ENCODE measurements at places on chromosomes 3 and 15.

GRCh38 chr3:45711931-45712330 is 22.7 kb downstream of the SACM1L start:
- DNase-seq, result no peak

- DNase-seq, result no peak
Measured at GRCh38 chr15:59876140-59876539, 128.0 kb upstream of the FOXB1 start.

DNA sequence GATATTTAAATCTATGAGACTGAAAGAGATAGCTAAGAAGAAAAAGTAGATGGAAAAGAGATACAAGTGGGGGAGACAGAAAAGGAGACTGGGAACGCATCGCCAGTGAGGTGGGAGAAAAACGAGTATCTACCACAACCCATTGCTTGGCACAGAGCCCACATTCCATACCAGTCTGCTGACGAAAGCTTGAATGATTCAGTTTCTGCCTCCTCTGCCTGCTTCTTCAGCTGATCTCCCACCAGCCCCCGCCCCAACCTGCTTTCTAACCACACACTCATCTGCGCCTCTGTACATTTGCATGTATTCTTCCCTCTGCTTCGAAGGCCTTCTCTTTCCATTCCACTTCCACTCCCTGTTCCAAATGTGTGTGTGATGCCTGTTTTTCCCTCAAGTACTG is 188.1 kb downstream of the USP13 start:
- no peak for DNase-seq

DNA sequence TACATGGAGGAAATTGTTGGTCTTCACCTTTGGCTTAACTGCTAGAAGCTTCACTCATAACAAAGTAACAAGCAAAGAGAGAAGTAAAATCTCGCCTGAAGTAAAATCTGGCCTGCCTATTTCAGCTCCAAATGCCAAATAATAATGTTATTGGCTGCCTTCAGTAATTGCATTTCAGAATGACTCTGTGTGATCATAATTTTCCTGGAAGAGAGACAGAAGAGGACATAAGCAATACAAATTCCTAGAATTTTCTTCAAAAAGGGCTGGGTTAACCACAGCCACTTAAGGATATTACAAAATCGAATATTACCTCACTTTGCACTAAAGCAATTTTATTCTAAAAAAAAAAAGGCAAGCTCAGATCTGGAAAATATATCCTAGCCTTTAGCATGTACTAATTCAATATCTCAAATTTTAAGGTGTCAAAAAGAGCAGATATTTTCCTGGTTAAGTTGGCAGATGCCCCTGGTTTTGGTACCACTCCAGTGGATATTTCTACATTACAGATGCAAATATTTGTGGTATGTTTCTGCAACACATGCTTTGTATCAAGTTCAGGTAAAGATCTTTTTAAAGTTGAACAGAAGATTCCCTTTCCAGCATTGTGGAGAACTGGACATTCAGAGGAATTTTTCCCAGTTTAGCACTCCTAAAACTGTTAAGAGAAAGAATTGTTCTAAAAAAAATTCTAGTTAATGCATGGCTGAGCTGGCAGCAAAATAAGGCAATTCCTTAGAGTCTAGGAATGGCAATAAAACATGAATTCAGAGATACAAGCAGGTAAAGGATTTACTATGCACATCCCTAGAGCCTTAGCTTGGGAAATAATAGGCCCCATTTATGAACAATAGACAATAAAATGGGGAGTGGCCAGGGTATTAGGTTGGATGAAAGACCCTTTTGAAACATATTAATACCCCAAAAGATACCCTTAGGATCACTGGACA is 116.7 kb downstream of the STAC start:
- no peak for DNase-seq

- no peak for DNase-seq
Measured at GRCh38 chr3:98741121-98741716, 21.9 kb upstream of the ST3GAL6 start.

DNA sequence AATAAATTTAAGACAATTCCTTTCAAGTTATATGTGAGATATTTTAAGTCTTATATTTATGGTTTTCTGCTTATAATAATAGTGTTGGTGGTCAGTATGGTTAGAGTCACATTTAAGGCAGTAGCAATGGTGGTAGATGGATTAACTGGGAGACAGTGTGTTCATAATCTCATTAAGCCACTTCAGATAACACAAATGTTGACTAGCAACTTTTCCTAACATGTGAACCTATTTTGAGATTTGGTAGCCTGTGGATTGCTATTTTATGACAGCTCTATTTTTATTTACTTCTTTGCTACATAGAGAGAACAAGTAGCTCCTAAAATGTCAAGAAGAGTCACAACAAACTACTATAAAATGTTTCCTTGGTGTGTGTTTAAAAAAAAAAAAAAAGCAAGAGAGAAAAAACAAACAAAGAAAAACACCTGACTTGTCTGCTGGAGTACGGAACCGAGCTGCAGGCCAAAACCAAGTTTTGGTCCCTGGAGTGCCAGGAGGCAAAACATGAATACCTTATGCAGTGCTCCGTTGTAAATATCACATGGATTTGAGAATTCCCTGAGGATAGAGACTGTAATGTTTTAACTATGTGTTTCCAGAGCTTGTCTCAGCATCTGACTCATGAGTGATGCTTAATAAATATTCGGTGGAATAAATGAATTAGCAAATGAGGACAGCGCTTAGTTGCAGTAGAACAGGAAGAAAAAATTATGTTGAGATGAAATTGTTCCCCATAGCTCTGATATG is 457.1 kb upstream of the ROBO2 start:
- no peak for DNase-seq

GRCh38 chr3:62065985-62066693 is 307.2 kb downstream of the FEZF2 start:
- no peak for DNase-seq

- DNase-seq, result no peak
Measured at GRCh38 chr3:188282871-188283270, 128.9 kb downstream of the LPP start.

DNA sequence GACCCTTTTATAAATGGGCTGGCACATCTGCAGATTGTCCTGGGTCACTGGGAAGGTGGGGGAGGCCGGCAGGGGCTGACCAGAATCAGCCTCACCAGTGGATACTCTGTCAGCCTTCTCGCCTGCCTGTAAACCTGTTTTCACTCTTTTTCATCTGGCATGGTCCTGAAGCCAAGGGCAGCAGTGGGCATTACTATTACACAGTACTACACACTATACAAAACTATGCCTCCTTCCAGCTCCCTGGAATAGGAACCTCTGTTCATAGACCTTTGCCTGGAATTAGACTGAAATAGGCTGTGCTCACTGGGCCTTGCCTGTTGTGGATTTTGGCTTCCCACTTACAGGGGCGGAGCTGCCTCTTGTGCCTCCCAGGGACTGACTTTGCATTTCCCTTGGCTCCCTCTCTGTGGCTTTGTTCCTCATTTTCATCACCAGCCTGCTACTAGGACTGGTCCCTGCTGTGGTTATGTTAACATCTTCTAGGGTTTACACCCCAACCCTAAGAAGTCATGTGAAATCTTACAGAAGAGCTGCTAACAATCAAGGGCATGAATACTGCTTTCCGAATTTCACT is 120.7 kb downstream of the FNDC3B start:
- DNase-seq, result no peak

- DNase-seq, result no peak
Measured at GRCh38 chr15:27784107-27784506, 315.0 kb downstream of the OCA2 start.

DNA sequence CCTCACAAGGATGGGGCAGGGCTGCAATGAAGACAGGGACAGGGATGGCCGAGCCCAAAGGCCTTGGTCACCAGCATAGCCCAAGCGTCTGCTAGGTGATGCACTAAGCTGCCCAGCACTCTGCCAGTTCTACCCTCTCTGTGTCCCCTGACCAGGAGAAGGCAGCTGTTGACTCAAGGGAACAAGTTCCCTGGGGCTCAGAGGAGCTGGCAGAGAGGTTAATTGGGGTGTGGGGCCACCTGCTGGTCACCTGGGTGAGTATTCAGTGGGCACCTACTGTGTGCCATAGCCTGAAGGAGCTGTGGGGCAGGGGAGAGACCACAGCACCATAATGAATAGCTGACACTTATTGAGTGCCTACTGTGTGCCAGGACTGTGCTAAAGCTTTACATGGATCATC is 22.0 kb upstream of the DOCK3 start:
- no peak for DNase-seq

DNA sequence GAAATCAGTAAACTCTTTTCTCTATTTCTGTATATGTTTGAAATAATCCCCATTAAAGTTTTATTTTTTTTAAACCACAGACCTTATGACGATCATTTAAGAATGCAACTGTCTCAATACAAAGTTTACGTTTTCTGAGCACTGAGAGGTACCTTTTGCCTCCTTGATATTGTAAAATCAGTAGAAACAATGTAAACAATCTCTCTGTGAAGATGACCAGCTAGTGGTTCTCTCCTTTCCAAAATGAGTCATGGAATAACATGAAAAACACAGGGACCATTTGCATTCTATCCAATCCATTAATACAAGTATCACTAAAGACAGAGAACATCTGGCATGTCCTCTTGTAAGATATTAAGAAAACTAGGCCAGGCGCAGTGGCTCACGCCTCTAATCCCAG is 48.8 kb downstream of the RAD18 start:
- no peak for DNase-seq

GRCh38 chr15:79897701-79898113 is 893 bp upstream of the MTHFS start:
- no peak for DNase-seq

DNA sequence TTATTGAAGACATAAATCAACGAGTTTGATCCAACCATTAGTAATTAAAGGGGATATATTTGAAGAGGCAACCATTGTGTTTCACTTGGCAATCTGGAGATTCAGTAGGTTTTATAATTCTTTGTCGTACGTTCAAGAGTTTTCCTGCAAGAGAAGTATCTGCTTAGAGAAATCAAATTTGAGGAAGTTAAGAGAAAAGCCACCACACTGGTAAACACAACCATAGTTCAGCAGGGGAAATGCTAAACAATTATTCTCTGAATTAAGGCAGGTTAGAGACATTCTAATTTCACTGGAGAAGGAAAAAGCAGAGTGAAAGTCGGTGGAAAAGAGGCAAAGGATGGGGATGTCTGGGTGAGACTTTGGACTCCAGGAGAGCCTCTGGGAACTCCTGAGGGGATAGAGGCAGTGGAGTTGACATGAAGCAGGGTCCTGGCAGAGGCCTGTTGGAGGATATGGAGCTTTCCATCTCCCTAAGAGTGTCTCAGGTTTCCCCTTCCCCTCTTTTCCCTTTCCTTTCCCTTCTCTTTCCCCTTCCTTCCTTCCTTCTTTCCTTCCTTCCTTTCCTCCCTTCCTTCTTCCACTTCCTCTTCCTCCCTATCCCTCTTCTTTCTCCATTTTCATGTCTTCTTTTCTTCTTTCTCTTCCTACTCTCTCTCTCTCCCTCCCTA is 26.5 kb downstream of the SPINK8 start:
- DNase-seq, result no peak

DNA sequence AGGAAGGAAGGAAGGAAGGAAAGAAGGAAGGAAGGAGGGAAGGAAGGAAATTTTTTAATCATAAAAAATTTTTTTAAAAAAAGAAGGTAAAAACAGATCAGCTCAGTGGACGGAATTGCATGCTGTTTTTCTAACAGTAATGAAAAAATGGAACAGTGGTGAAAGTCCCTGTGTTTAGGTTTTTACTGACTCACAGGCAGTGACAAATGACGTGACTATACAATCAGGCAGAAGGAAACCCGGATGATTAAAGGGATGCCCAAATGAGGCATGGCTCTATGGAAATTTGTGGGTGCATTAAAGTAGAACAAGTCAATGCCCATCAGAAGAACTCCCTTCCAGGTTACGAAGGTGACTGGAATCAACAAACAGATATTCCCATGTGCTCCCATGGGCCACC is 135.0 kb downstream of the IMPG2 start:
- DNase-seq, result no peak

DNA sequence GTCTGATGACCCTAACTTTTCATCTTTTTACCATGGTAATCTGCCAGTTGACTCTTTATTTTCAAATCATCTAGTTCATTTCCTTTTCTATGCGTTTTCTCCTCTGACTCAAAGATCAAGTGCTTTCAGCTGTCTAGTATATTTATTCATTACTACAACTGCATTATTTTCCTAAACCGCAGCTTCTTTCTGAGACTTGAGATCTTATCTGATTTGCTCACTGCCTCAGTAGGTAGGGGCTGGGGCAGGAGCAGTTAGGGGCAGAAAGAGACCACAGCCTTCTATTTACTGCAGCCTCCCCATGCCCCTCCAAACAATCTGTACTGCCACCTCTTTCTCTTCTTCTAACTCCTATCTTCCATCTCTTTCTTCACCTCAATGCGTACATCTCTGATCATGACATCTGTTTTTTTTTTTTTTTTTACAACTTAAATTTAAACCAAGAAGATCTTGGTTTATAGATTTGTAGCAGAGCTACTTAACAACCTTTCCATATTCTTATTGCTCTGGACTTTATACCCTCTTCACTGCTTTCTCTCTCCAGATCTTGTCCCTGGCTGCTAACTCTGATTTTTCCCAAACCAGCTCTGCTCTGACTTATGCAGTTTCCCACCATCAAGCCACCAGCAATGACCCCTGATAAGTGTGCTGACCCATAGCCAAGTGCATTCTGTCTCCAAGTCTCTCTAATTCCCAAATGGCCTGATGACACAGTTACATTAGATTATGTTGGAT is 52.2 kb downstream of the MOBP start:
- DNase-seq, result no peak

- DNase-seq, result no peak
Measured at GRCh38 chr15:84082739-84083138, 152.8 kb upstream of the GOLGA6L4 start.

DNA sequence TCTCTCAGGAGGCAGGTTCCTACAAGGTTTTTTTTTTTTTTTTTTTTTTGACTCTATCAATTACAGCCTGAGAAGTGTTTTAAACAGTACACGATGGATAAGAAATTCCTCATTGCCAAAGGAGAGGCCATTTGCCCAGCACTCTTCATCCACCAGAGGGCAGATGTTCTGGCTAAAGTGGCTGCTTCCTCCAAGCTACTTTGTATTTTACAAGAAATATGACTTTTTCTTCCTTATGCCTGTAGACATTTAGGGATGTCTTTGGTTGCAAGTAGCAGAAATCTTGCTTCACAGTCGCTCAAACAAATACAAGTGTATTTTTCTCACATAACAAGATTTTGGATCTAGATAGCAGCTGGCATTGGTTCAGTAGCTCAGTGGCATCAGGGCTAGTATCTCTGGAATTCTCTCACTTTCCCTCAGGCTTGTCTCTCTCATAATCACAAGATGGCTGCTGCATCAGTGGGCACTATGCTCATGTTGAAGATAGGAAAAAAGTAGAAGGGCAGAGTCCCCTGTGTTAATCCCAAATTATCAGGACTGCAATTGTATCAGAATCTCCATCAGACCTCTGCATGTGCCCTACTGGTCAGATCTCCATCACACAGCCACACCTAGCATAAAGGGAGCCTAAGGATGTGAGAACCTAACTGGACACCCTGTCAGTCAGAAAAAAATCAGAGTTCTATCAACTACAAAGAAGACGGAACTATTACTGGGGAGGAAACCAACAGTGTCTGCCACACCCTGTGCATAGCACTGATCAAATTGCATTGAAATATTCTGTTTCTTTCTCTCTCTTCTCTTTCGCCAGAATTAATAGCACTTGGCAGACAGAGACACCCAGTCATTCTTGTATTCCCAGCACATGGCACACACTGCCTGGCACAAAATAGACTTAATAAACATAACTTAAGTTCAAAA is 138.9 kb upstream of the COL8A1 start:
- DNase-seq, result peak; percentile 28

Measured in Panc1 (cell line).